ENCODE measurements at places on chromosomes 3 and 15.

DNA sequence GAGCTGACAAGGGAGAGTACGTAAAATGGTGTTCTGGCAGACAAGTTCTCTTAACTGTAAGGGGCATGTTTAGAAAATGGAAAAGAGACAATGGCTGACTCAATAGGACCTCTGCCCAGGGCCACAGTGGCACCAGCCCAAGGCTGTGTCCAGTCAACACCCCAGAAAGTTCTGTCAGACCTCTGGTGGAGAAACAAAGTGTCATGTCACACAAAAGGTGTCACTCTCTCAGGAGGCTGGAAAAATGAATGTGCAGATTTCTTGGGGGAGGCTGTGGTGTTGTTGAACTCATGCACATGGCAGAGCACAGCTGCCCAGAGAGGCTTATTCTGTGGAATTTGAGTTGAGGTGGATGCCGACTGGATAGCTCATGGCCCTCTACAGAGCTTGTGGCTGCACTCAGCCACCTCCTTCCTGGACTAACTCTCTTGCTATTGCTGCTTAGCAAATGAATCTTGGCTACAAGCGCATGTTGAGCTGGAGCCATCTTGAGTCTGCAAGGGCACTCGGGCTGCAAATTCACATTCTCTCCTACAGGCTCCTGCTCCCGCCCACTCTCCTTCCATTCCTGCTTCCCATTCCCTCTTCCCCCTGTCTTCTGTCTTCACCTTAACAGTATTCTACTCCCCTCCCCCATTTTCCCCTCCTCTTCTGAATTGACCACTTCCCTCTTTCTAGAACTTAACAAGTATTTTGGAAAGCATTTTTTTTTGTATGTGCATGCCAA is 55.8 kb upstream of the SLC7A14 start:
- peak; percentile 76 for DNase-seq

GRCh38 chr15:35376707-35377106 is 169.3 kb downstream of the DPH6 start:
- no peak for DNase-seq

- DNase-seq = no peak
Observed at GRCh38 chr3:13876451-13877100, 3.3 kb downstream of the WNT7A start.

- no peak for DNase-seq
Observed at GRCh38 chr3:159082519-159082918, 280.7 kb downstream of the MFSD1 start.

- DNase-seq = no peak
Observed at GRCh38 chr3:122973893-122974615, 53.5 kb downstream of the SEMA5B start.

GRCh38 chr3:69791919-69792399 is 52.7 kb downstream of the MITF start:
- no peak for DNase-seq

- DNase-seq = no peak
Observed at GRCh38 chr15:43325039-43325684, 5.2 kb downstream of the LCMT2 start.

GRCh38 chr3:129399145-129399894 is 29.1 kb downstream of the EFCAB12 start:
- peak; percentile 77 for DNase-seq

- DNase-seq = no peak
Observed at GRCh38 chr15:49842031-49842730, 221.3 kb downstream of the DTWD1 start.

- DNase-seq = no peak
Observed at GRCh38 chr3:80999481-80999880, 762.0 kb downstream of the GBE1 start.

- no peak for DNase-seq
Observed at GRCh38 chr3:12653747-12654146, 10.2 kb downstream of the RAF1 start.

GRCh38 chr3:64379221-64379620 is 154.0 kb upstream of the PRICKLE2 start:
- no peak for DNase-seq

All from right cardiac atrium (tissue), 5 donors.